ENCODE measurements at places on chromosomes 5 and 9. TPM values are rescaled to one million over a fixed set of nuclear protein-coding genes. Genes with fewer than 3 reads are reported as not detected.

ECSCR gene
- polyA plus RNA-seq = 24.4 TPM

- no peak for DNase-seq
These were observed 597 bp downstream of the SPATA31E1 start for GRCh38 chr9:87883274-87883673.

DNA sequence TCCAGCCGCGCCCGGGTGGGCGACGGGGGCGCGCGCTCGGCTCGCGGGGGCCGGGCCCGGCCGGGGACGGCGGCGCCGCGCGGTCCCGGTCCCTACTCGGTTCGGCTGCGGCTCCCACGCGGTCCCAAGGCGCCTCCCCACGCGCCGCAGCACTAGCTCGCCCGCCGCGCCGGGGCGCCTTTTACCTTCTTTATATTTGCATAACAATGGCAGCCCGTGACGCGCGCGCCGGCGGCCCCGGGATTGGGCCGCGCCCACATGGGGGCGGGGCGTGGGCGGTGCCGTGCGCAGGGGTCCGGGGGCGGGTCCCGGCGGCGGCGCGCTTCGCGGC, at the start of gene NRARP:
TSS of gene NRARP (minus strand) at position 154 of the 331 bp plus-strand sequence. CDS start 343 bp downstream, outside the sequence.
- no peak for DNase-seq

- no peak for DNase-seq
These were observed 96.6 kb downstream of the ADRB2 start for GRCh38 chr5:148923023-148923422.

DNA sequence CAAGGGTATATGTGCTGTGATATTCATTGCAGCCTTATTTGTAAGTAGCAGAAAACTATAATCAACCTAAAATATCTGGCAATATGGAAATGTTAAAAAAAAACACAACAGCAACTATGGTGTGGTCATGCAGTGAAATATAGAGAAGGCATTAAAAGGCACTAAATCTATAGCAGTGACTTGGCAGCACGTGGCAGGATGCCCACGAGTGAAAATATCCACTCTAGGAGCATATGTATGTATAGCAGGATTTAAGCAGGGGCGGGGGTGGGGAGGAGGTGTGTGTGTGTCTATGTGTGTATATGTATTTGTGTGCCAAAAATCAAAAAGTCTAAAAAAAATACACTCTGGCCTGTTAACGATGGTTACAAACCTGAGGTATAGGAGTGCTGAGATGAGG, 115.6 kb downstream of the RPS23 start:
- DNase-seq = no peak

DNA sequence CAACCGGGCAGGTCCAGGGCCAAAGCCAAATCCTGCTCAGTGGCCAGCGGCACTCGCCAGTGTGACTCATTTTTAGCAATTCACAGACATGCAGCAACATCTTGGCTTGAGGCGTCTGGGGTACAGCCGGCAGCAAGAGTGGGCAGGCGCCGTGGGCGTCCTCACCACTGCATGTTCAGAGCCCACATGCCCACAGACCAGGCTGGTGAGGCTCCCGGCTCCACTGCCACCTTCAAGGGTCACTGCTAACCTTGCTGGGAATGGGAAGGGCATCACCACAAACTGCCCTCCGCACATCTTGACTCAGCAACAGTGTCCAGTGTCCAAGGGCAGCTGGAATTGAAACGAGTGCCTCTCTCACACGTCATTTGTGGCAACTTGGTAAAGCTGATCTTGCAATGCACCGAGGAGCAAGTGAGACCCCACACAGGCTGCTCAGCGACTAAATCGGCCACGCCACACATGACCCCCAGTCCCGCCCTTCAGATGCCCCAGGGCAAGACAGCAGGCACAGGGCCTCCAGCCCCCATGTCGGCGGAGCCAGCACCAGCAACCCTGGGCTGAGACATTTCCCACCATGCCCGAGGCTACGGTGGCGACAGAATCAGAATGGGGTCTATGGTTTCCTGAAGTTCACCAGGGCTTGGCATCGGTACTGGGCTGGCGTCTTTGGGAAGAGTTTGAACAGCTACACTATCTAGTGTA, 140.3 kb downstream of the ROR2 start:
- no peak for DNase-seq

SLC45A2 gene
- 0.50 TPM for polyA plus RNA-seq

DNA sequence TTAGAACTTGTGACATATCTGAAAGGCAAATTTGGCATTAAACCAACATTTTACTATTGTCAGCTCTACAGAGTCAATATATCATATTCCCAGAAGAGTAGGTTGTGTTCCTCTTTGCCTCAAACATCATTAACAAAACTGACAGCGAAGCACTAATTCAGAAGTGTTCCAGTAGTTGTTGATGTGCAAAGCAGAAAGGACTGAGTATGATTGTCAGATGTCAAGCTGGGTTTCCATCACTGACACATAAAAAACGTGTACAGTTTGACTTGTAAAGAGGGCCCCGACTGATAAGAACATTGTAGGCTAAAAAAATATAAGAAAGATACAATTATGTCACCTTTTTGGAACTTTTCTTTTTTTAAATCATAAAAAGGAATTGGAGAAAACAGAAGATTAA, 101.5 kb upstream of the ZNF608 start:
- no peak for DNase-seq

- no peak for DNase-seq
These were observed 218.6 kb downstream of the SEMA6A start for GRCh38 chr5:116355819-116356601.

DDX4 gene
- not detected for polyA plus RNA-seq

DNA sequence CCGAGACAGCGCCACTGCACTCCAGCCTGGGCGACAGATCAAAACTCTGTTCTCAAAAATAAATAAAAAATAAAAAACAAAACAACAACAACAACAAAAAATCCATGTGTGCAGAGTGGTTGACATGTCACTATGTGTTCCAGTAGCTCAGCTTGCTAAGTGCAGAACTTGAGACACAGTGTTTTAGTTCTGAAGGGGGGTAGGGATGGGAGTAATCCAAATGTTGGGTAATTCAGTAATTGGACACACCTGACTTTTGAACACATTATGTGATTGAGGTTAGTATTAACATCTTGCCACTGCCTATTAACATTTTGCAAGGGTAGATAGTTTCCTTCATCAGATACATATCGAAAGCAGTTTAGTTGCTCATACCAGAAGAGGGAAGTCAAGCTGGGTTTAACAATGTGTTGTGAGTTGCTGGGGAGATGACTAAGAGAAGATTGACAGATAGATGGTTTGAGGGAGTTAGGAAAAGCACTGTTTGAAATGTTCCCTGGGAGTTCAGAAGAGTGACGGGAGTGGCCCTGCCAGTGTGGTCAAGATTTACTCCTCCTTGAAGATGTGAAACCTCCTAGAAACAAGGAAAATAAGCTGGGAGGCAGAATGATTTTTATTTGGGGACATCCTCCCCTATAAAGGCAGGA, 928 bp downstream of the HACD4 start:
- no peak for DNase-seq

PDCD1LG2 gene
- polyA plus RNA-seq = 0.12 TPM

KLHL9 gene
- polyA plus RNA-seq = 49.9 TPM

DNA sequence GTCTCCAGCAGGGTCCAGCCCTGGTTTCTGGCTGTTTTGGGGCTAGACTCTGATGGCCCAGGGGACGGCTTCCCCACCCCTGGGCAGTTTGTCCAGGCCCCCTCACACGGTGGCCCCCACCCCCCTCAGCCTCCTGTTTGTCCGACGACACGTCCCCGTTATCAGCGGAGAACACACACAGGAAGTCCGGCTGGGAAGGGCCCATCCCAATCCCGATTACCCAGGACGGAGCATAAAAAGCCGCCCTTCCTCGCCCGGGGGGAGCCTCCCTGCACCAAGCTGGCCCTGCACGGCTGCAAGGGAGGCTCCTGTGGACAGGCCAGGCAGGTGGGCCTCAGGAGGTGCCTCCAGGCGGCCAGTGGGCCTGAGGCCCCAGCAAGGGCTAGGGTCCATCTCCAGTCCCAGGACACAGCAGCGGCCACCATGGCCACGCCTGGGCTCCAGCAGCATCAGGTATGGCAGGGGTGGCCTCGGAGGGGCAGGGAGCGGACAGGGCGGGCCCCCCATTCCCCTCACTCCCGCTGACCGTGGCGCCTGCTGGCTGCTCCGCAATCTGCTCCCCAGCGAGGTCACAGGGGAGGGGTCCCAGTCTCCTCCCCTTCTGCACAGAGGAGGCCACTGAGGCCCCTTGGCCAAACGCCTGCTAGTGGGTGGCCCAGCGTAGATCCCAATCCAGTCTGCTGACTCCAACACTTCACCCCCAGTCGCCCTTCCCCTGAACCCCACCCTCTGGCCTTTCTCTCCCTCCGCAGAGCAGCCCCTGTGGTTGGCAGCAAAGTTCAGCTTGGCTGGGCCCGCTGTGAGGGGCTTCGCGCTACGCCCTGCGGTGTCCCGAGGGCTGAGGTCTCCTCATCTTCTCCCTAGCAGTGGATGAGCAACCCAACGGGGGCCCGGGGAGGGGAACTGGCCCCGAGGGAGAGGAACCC, at the start of gene EGFL7:
TSS of gene EGFL7 (plus strand) at position 261 of the 926 bp plus-strand sequence. CDS start 5,367 bp downstream, outside the sequence.
- DNase-seq = no peak

DNA sequence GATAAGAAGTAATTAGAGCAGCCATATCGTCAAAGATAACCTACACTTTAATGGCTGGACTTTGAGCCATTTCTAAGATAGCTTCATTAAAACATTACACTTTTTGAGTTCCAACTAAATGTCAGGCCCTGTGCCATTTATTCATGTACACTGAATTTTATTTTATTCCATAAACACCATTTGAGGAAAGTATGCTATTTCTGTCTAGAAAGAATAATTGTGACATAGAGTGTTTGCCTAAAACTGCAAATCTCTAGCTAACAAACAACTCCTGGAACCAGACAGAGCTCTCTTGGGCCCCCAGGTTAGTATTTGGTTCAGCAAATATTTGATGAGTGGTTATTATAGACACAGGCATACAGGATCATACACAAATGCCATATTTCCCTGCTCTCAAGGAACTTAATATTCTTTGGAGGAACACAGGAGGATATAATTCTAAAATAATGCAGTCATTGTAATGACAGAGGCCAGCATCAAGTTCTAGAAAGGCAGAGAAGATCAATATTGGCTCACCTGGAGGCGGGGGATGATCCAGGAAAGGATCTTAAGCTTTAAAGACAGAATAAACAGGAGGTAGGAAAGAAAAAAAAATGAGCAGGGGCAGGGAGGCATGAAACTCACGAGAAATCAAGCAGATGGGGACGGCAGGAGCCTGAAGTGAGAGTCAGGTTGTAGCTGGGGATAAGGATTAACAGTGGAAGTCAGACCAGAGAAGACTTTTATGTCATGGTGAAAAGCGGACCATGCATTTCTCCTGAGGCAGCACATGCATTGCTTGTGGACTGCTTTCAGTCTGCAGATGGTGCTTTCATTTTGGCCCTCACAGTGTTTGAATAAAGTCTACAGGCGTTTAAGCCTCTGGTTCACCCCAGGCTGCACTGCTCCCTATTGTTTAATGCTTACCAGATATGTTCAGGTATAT, 127.7 kb downstream of the GCNT1 start:
- DNase-seq = no peak

- peak; percentile 47 for DNase-seq
These were observed 54.9 kb downstream of the COL15A1 start for GRCh38 chr9:98998441-98999151.

DNA sequence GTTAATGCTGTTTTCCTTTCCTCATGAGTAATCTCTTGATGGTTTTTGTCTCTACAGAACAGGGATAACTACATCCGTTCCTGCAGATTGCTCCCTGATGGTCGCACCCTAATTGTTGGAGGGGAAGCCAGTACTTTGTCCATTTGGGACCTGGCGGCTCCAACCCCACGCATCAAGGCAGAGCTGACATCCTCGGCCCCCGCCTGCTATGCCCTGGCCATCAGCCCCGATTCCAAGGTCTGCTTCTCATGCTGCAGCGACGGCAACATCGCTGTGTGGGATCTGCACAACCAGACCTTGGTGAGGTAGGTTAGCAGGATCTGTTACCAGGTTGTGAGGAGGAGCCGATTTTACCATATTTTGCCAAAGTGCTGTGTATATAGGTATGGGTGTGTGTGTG, 148.2 kb downstream of the TLE4 start:
- DNase-seq = no peak

GRCh38 chr5:1174122-1174936, 27.1 kb upstream of the SLC6A19 start:
- DNase-seq = no peak

ENTR1 gene
- polyA plus RNA-seq = 55.1 TPM

DNA sequence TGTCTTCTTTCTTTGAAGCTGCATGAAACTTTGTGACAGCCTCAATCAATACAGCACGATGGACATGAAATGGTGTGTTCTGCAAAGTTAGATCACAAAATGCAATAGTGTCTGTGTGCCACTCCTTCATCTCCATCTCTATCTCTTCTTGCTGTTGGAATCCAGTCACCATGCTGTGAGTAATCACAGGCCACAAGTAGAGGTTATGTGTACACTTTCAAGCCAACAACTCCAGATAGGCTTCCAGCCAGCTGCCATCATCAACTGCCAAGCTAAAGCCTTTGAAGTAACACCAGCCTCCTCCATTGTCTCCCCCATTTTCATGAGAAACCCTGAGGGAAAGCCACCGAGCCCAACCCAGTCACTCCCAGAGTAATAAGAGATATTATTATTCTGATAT, 360.6 kb downstream of the PTPRD start:
- DNase-seq = no peak

PITX1 gene
- 0.09 TPM for polyA plus RNA-seq

ANKRD18B gene
- polyA plus RNA-seq = 0.34 TPM

GRCh38 chr5:32908641-32909040, 197.5 kb downstream of the NPR3 start:
- no peak for DNase-seq
